Stromal cell of bone marrow (primary cell): ENCODE measurements at places on chromosomes 16 and 17.
A peak's percentile ranks its signal among the peaks of the same experiment; 100 is the strongest.

- no peak for DNase-seq
Measured at GRCh38 chr17:80872501-80873306, 118.9 kb upstream of the CHMP6 start.

DNA sequence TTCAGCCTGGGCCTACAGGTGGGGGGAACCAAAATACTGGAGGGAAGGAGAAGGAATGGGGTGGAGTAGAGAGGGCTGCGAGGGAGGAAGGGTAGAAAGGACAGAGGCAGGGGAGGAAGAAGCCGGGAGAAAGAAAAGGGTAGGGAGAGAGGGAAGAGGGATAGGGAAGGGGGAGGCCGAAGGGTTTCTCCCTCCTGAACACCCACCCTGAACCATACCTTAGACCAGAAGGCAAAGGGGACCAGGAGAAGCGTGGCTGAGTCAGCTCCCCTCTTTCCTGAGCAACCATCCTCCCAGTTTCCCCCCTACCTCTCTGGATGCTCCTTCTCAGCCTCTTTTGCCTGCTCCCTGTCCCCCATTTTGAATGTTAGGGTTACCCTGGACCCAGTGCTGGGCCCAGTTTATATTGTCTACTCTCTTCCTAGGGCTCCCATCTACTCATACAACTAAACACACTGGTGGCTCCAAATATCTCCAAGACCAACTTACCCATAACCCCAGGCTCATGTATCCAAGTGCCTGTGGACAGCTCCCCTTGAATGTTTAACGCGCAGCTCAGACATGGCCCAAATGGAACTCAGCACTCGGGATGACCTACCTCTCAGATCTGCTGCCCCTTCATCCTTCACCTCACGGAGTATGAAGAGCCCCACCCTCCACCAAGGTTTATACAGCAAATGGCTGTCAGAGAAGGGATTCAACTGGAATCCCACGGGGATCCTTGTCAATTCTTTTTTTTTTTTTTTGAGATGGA lies 7.8 kb downstream of the TSPOAP1 start:
- no peak for DNase-seq

- peak; percentile 25 for DNase-seq
Measured at GRCh38 chr17:37388266-37388665, 12.5 kb downstream of the C17orf78 start.

DNA sequence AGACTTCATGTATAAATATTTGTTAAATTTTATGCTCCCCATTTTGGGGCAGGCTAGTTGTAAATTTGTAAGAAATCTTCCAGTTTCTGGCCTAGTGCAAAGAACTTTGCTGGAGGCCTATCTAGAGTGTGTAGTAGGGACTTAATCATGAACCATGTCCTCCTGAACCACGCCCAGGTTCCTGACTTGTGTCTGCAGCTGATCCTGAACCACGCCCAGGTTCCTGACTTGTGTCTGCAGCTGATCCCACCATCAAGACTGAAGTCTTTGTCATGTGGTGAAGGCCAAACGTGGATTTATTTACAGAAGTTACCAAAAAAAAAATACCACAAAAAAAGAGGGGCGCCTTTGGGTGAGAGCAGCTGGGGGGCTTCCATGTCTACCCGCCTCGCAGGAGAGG lies 33.1 kb downstream of the LMF1 start:
- no peak for DNase-seq

DNA sequence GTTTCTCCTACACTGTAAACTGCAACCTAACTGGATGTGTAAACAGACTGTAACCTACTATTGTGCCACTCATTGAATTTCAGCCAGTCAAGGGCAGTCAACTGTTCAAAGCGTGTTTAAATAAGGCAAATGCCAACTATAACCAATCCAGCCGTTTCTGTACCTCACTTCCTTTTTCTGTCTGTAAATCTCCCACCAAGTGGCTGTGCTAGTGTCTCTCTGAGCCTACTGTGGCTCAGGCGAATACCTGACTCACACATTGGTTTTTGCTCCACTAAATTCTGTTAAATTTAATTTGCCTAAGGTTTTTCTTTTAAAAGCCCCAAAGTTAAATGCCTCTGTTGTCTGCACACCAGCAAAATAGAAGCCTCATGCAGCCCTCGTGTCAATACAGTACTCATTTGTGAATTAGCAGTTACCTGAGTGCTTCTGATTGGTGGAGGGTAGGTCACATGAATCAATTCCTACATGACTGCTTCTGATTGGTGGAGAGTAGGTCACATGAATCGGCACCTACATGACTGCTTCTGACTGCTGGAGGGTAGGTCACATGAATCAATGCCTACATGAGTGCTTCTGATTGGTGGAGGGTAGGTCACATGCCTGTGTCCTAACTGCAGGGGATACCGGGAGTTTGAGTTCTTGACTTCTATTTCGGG lies 31.1 kb upstream of the CCR7 start:
- no peak for DNase-seq

- DNase-seq = no peak
Measured at GRCh38 chr17:57044976-57045867, 39.8 kb upstream of the AKAP1 start.

- no peak for DNase-seq
Measured at GRCh38 chr17:58358408-58359172, 6.6 kb upstream of the SUPT4H1 start.

DNA sequence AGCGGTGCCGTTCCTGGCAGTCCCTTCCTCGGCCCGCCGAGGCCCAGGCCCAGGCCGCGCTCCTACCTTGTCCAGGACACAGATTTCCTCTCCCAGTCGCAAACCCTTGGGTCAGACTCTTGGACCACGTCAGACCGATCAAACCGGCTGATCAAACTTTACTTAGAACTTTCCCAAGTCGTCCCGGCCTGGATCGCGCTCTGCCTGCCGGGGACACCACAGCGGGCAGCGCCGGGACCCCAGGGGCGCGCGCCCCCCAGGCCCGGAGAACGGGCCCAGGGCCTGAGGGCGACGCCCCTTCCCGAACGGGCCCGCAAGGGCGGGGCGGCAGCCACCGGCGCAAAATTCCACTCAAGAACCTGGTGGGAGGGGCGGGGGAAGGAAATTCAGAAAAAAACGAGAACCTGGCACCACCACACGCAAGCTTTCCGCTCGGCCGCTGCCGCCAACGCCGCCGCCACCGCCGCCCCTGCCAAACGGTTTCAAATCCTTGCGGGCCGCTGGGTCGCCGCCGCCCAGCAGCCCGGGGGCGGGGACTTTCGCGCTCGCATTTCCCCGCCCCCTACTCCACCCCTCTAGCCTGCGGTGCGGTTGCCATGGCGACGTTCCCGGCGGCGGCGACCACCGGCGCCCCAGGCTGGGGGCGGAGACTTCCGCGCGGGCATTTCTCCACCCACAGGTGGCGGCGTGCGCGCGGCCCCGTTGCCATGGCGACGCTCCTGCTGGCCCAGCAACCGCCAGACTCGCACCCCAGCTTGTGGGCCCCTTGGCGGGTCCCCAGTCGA lies at the start of gene CEP112:
Gene CEP112 (minus strand): TSS at position 541 of the 785 bp plus-strand sequence.
- DNase-seq = peak; percentile 18

GRCh38 chr17:47663912-47664623 lies 14.3 kb downstream of the KPNB1 start:
- no peak for DNase-seq

- DNase-seq = no peak
Measured at GRCh38 chr17:15910791-15911190, 34.1 kb upstream of the ADORA2B start.

DNA sequence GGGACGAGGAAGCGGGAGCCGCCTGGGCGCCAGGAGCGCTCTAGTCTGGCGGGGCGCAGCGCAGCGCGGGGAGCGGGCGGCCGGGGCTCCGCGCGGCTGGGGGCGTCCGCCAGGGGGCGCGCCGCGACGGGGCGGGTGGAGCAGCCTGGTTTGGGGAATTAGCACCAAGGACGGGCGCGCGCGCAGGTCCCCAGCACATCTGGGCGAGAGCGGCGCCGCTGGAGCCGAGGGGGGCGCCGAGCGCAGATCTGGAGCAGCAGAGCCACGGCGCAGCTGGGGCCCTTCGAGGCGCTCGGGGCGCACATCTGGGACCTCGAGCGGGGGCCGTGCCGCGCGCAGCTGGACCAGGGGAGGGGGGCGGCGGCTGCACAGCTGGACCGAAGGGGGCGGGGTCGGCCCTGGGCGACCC lies at the start of gene NXPH3:
Gene NXPH3 (plus strand): TSS at position 193 of the 409 bp plus-strand sequence. CDS start 349 bp downstream, outside the sequence.
- no peak for DNase-seq

- no peak for DNase-seq
Measured at GRCh38 chr17:59830007-59830630, 62.6 kb downstream of the TUBD1 start.

GRCh38 chr16:67428146-67428731 lies 2.7 kb upstream of the HSD11B2 start:
- no peak for DNase-seq

DNA sequence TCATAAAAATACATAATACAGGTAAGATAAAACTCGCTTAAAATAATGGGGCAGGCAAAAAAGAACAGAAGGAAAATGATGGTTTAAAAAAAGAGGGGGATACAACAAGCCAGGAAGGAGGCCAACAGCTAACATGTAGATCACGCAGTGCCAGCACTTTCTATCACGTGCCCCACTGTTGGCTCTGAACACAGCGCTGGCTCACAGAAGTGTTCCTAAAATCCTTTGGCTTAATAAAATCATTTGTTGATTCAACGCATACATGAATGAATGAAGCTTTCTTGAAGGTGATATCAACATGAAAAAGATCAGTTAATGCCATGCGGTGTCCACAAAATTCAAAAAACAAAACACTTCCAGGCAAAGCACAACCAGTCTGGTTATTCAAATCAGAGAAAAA lies 8.5 kb downstream of the ITGAE start:
- DNase-seq = no peak

GRCh38 chr16:87250431-87250960 lies 66.7 kb downstream of the C16orf95 start:
- DNase-seq = no peak

GRCh38 chr16:23324727-23325126 lies 22.6 kb downstream of the SCNN1B start:
- DNase-seq = no peak

GRCh38 chr17:82064433-82065192 lies 991 bp downstream of the DUS1L start:
- no peak for DNase-seq

DNA sequence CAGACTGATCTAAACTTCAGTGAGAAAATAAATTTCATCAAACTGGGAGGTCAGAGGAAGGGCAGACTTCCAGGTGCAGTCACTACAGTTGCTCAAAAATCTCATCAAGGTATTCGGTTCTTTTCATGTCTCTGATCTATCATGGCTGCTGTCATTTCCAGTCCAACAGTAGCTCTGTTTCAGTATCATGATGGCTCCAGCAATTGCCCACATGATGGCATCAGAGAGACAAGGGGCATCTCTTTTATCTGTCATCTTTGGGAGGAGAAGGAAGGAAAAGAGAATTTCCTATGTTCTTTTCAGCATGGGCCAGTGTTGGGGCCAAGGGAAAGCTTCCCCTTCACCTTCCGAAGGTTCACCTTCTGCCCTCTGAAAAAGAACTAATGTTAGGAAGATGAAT lies 504.9 kb upstream of the HSBP1 start:
- no peak for DNase-seq

GRCh38 chr16:83268169-83268568 lies 539.6 kb upstream of the HSBP1 start:
- no peak for DNase-seq

DNA sequence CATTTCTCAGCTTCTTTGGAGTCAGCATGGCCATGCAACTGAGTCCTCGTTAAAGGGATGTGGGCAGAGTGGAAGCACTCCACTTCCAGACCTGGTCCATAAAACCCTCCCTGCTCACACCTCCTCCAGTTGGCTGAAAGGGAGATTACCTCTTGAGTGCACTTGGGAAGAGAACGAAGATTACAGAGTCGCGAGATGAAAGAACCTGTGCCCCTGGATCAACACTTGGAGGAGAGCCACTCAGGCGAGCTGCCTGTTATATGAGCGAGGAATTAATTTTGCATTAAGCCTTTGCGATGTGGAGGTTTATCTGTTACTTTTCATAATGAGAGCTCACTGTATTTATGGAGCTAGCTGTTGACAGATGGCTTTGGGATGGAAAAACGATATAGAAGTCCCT lies 147.9 kb downstream of the MAF start:
- DNase-seq = no peak

GRCh38 chr17:50601823-50602375 lies 32.8 kb upstream of the ABCC3 start:
- no peak for DNase-seq

DNA sequence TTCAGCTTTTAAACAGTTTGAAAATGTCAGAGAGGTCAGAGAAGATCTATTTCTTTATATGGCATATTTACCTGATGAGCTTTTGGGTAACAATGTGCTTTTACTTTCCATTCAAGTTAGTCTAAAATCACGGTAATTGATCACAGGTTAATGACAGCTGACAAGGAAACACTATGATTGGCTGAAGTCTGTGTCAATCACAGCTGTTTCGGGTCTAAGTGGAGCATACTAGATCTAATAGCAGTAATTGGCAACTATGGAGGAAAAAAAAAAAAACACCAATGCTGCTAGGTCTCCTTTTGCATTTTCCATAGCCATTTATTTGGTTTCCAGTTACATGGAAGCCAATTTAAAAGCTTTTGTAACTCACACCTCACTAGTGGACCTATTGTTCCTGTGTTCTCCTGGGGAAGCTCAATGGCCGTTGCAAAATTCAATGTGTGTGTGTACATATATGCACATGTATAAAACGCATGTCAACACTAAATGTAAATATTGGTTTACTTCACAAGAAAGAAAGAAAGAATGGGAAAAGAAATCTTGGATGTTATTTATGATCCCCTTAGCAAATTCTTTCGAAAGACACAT lies 568.3 kb upstream of the ZFHX3 start:
- peak; percentile 1 for DNase-seq

DNA sequence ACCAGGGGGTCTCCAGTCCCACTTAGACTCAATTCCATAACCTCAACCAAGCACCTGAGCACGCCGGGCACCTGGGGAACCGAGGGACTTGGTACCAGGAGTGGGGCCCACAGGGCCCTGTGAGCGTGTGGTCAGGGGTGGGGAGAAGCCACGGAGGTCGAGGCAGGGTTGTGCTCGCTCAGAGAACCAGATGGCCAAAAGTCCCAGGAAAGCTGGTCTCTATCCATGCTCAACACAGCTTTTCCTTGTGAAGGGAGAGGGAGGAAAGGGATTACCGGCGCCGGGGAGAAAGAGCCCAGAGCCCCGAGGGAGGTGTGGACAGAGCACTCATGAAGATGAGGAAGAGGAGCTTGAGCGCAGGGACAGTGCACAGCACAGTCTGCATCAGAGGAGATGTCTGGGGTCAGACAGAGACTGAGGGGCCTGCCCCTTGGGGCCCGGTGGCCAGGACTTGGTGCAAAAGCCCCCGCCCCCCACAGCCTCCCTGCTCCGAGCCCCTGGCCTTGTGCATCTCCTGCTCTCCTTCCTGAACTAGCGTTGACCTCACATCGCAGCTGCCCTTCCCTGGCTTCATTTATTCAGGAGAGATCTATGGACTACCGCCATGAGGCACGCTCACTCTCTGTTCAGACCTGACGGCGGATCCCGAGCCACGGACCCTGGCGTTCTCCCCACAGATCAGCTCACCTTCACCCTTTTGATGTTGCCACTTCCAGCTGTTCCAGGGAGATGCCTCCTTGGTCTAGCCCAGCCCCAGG lies 355.4 kb upstream of the TNRC6C start:
- DNase-seq = no peak

- DNase-seq = peak; percentile 74
Measured at GRCh38 chr17:8221663-8222379, 11.4 kb upstream of the AURKB start.

- no peak for DNase-seq
Measured at GRCh38 chr17:15039366-15039765, 225.8 kb downstream of the PMP22 start.

GRCh38 chr17:18859256-18859655 lies 1.3 kb downstream of the PRPSAP2 start:
- DNase-seq = no peak

- no peak for DNase-seq
Measured at GRCh38 chr17:55432358-55433028, 10.9 kb upstream of the MMD start.

- no peak for DNase-seq
Measured at GRCh38 chr17:37422971-37423625, 16.4 kb downstream of the TADA2A start.
